ENCODE measurements at places on chromosomes 12 and 14. TPM values are rescaled to one million over a fixed set of nuclear protein-coding genes. Genes with fewer than 3 reads are reported as not detected.
A peak's percentile ranks its signal among the peaks of the same experiment; 100 is the strongest.

Gene SERPINA9
- total RNA-seq, result not detected

Gene ALX1
- total RNA-seq, result 2.9 TPM

Gene HELB
- 9.6 TPM for total RNA-seq

Gene KCNC2
- total RNA-seq, result not detected

Gene SLC38A4
- total RNA-seq, result 1.5 TPM

Gene NKX2-1
- total RNA-seq, result not detected

DNA sequence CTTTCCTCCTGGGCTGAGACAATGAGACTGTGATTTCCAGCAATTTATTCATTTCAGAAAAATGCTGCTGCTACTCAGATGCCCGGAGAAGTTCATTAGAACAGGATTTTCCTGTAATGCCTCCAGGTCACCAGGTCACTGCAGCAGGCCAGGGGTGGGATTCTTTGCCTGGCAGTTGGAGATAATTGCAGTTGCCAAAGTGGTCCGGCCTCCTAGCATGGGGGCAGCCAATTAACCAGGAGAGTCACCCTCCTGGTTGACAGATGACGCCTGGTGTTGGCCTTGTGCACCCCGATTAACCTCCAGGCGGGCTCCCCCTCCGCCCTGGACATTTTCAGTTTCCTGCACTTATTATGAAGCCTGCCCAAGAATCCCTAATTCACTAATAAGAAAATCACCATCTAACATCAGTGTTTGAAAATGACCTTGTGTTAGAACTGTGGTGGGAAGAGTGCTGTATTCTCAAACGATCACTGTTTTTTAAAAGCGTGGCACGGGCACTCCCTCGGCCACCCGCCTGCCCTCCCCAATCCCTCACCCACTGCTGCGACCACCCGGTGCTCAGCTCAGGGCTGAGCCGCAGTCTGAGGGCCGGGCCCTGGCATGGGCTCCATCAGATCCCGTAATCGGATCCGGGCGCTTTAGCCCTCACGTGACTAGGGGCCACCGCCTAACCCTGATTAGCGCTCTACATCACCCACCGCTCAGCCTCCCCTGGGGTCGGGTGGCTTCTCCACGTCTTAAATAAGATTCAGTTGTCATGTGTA, 12.9 kb downstream of the RIMBP2 start:
- DNase-seq, result no peak
- no peak overlapping the region for H3K4me3 ChIP-seq
- no peaks in the 10 kb centered on the region for H3K36me3 ChIP-seq
- no peak overlapping the region for H3K27ac ChIP-seq

DNA sequence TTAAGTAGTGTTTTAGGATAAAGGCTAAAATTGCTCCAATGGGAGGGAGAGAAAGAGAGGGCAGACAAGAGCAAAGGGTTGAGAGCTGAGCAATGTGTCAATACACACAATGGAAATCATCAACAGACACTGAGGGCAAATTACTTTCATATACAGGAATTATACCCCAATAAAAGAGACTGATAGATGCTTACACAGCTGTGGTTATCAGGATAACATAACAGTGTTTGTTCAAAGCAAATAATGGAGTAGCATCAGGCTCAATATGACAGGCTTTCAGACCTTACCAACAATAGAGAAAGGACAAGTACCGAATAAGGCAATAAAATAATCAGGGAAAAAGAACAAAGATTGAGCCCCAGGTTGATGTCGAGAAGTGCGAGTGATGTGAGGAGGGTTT, 53.4 kb upstream of the DIO2 start:
- H3K4me1 ChIP-seq, result no peaks in the 10 kb centered on the region
- no peak overlapping the region for H3K27ac ChIP-seq
- no peak overlapping the region for H3K4me3 ChIP-seq
- no peaks in the 10 kb centered on the region for H3K36me3 ChIP-seq

DNA sequence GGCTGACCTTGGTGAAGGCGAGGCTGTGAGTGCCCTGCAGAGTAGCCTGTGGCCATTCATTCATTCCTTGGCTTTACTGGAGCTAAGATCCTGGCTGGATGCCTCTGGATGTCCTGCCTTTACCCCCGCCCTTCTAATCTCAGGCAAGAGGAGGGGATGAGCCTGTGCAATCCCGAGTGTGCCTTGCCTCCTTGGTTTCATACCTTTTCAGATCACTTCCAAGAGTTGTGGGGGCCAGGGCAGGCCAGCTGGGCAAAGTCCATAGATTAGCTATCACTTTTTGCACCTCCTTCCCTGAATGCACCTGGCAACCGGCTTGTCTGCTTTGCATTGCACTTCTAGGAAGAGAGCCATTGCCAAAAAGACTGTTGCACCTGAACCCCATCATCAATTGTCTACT, 1.5 kb downstream of the VRTN start:
- peaks cover 8% of the 10 kb centered on the region for H3K4me1 ChIP-seq
- no peak overlapping the region for H3K27ac ChIP-seq
- H3K4me3 ChIP-seq, result no peak overlapping the region
- peaks cover 41% of the 10 kb centered on the region for H3K27me3 ChIP-seq
- DNase-seq, result no peak

DNA sequence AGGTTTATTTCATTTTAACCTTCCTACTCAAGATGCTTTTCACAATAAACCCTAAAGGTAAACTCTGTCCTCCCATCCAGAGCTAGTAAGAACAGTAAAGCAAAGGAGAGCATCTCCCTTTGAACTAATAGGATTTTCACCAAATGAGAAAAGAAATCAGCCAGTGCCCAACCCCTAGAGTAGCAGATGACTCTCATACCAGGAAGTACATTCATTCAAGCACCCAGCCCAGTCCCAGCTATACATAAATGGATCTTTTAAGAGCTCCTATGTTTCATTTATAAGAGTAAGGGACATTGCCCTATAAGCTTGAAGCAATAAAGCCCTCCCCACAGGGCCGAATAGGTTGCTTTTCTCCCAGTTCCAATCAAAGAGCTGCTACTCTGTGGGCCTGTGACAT, 7.6 kb downstream of the BAZ2A start:
- H3K36me3 ChIP-seq, result peaks cover 53% of the 10 kb centered on the region
- no peaks in the 10 kb centered on the region for H3K27me3 ChIP-seq
- DNase-seq, result no peak
- H3K4me3 ChIP-seq, result no peak overlapping the region

- DNase-seq, result no peak
- H3K36me3 ChIP-seq, result no peaks in the 10 kb centered on the region
- no peaks in the 10 kb centered on the region for H3K27me3 ChIP-seq
Measured at GRCh38 chr12:13183620-13184019, 12.9 kb upstream of the EMP1 start.

DNA sequence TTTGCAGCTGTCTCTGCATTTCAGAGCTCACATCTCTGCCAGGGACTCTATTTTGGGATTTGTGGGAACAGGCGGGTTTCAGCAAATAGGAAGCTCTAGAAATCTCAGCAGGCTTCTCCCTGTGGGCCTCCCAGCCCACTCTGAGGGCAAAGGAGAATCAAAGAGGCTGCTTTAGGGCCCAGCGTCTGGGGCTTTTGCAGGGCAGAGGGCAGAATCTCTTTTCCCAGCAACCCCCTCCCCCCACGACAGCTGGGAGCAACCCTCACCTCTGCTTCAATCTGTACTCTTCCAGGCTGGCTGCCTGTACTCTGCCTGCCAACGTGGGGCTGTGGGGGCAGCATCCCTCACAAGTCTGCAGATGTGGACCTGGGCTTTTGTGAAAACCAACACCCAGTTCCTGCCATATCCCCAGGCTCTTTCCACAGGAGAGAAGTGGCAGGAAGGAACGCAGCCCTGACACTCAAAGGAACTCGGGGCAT, 529.6 kb upstream of the TBX3 start:
- H3K4me1 ChIP-seq, result no peaks in the 10 kb centered on the region
- H3K27me3 ChIP-seq, result no peaks in the 10 kb centered on the region
- no peak for DNase-seq
- H3K4me3 ChIP-seq, result no peak overlapping the region
- H3K27ac ChIP-seq, result no peak overlapping the region
- no peaks in the 10 kb centered on the region for H3K36me3 ChIP-seq

DNA sequence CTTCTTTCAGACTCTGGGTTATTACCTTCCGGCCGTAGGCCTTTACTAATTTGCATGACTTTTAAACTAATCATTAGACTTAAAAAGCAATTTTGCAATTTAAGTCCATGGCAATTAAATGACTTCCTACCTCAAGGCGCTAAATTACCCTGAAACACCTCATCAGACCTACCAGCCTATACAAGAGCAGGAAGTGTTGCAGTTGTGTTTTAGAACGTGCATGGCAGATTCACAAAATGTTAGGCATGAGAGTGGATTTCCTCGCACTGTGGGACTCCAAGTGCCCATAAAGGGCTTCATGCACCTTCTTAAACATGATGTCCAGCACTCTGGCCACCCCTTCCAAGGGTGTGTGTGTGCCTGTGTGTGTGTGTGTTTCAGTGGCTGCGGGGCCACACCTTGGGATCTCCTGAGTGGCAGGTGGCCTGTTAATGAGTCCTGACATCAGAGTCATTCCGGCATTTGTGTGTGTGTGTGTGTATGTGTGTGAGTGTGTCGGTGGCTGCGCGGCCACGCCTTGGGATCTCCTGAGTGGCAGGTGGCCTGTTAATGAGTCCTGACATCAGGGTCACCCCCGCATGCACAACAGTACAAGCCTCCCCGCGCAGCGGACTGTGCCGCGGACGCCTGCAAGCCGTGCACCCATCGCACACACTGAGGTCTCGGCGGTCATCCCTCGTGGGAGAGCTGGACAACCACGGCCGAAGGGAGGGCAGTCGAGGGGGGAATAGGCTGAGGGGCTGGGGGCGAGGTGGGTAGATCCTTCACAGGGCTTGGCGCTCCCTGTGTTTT, 900 bp downstream of the C2CD5 start:
- DNase-seq, result peak; percentile 60
- peak overlapping the region; percentile 93 for H3K4me3 ChIP-seq
- peak overlapping the region; percentile 95 for H3K27ac ChIP-seq
- H3K36me3 ChIP-seq, result peaks cover 24% of the 10 kb centered on the region

DNA sequence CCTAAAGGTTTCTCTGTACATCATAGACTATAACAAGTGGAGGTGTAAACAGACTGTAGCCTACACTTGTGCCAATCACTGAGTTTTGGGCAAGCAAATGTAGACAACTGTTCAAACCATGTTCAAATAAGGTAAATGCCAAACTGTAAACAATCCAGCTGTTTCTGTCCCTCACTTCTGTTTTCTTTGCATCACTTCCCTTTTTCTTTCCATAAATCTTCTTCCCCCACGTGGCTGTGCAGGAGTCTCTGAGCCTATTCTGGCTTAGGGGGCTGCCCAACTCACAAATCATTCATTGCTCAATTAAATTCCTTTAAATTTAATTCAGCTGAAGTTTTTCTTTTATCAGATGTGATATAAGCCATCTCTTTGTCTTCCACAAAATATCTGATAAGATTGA, 65.1 kb upstream of the CPM start:
- no peak overlapping the region for H3K27ac ChIP-seq
- no peak for DNase-seq
- no peak overlapping the region for H3K4me3 ChIP-seq
- no peaks in the 10 kb centered on the region for H3K27me3 ChIP-seq

DNA sequence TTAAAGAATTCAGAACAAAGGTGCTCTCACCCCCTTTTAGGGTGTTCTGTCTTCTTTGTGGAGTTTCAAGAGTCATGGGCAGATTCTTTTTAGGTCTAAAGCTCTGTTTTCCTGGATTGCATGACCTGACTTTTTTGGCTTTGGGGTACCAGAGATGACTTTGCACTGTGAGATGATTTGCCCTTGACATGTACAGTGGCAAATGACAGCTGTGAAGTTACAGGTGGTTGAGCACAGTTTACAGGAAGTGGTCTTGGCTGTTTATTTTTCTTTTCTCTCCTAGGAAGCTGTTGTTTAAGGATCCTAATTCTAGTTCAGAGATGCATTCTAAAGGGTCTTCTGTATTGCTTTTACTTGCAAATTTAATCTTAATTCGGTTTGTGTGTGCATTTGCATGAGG, 83.8 kb upstream of the METAP2 start:
- DNase-seq, result no peak
- H3K27ac ChIP-seq, result no peak overlapping the region
- H3K27me3 ChIP-seq, result peaks cover 39% of the 10 kb centered on the region
- no peak overlapping the region for H3K4me3 ChIP-seq

DNA sequence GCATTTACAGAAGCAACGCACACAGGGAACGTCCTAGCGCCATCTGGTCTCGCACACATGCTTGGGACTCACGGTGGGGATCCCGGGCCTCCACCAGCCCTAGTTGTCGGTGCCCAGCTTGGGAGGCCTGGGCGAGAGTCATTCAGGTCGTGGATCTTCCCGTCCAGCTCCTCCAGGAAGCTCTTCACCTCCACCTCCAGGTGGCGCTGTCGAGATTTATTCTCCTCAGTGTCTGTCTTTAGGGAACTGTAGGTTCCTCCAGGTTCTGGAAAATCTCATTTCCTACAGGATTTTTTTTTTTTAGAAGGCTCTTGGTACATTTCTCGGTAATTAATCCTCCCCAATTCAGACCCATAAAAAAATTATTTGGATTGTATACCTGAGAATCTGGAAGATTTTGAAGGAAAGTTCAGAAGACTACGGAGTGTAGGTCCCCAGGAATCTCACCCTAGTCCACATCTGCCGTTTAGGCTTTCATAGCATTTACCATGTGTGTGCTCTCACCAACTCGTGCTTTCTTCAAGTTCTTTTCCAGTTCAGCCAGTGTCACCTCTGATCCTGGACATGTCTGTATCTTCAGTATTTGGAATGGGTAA, 910.0 kb downstream of the TMEM121 start:
- no peaks in the 10 kb centered on the region for H3K36me3 ChIP-seq
- H3K4me1 ChIP-seq, result no peaks in the 10 kb centered on the region
- DNase-seq, result peak; percentile 67

DNA sequence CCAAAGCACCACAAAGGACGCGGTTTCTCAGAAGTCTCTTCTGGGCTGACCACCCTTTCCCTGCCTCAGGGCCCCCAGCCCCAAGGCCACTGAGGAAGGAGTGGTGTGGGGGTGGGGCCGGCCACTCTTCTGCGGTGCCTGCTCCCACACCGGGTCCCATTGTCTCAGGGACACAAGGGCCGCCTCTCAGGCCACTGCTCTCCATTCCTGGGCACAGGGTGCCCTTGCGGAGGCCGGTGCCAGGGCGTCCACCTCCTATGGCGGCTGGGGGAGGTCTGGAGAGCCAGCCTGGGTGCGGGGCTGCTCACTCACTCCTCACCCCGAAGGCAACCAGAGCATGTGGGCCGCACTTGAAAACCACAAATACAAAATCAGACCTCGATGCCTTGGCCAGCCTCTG, 44.1 kb downstream of the PRIMA1 start:
- H3K27ac ChIP-seq, result no peak overlapping the region
- H3K4me3 ChIP-seq, result no peak overlapping the region
- no peaks in the 10 kb centered on the region for H3K36me3 ChIP-seq
- no peaks in the 10 kb centered on the region for H3K4me1 ChIP-seq
